ENCODE measurements at places on chromosomes 3 and 15.

DNA sequence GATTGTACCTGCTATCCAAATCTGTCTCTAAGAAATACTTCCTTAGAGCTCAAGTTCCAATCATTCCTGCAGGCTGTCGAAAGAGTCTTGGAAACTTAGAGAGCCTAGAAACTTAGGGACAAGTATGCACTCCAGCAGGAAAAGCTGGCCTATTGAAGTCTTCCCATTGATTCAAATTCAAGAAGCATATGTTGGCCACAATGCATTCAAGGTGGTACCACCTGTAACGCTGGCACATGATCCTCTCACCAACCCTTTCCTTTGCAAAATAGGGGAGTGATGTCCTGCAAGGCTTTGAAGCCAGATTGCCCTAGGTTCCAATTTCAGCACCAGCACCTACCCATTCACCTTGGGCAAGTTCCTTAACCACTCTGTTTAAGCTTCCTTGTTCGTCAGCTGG is 6.0 kb downstream of the ADAMTS9 start:
- DNase-seq = no peak

GRCh38 chr15:31328969-31329639 is 2.5 kb downstream of the KLF13 start:
- DNase-seq = no peak

DNA sequence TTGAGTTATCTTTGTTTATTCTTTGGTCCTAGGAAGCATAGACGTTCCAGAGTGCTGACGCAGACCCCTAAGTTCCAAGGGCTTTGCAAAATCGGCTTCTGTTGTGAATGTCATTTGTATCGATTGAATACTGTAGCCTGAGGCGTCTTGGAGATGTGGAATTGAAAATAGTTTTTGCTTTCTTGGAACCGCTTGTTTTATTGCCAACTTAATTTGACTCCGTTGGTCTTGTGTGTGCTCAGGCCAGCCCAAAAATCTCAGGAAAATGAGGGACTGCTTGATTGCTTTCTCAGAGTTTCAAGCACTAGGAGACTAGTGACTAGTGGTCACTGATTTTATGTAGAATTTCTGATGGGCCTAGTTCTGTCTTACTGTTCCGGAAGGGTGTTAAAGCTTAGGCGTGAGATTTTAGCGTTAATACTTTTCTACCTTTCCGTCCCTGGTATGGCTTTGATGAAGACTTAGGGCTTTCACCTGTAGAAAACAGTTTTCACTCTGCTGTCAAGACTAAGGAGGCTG is 263 bp upstream of the UTS2B start:
- DNase-seq = peak; percentile 74

DNA sequence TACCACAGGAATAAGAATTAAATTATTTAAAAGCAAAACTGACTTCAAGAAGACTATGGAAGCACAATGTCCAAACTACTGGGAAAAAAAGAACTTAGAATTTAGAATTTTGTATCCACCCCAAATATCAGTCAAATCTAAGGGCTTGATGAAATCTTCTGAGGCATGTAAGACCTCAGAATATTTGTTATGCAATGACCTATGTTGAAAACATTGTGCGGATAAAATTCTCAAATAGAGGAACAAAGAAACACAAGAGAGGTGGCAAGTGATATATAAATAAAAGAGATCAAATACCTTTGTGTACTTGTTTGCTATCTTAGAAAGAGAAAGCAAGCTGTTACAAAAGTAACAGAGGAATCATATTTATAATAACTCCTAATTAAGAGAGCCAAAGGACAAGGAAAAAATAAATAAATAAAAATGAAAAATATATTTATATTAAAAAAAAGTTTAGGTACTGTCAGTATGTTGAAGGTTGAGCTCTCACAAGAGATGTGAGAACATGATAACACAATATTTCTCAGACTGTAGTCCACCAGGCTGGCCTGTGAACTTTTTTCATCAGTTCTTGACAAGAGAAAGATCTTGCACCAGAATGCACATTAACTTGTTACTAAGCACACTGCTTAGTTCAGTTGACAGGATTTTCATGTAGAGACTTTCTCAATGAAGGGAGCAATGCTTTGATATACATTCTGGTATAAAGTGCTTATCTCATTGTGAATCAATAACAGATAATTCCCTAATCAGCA is 50.0 kb downstream of the CPA3 start:
- DNase-seq = no peak

GRCh38 chr15:79051941-79052731 is 38.4 kb downstream of the RASGRF1 start:
- no peak for DNase-seq

DNA sequence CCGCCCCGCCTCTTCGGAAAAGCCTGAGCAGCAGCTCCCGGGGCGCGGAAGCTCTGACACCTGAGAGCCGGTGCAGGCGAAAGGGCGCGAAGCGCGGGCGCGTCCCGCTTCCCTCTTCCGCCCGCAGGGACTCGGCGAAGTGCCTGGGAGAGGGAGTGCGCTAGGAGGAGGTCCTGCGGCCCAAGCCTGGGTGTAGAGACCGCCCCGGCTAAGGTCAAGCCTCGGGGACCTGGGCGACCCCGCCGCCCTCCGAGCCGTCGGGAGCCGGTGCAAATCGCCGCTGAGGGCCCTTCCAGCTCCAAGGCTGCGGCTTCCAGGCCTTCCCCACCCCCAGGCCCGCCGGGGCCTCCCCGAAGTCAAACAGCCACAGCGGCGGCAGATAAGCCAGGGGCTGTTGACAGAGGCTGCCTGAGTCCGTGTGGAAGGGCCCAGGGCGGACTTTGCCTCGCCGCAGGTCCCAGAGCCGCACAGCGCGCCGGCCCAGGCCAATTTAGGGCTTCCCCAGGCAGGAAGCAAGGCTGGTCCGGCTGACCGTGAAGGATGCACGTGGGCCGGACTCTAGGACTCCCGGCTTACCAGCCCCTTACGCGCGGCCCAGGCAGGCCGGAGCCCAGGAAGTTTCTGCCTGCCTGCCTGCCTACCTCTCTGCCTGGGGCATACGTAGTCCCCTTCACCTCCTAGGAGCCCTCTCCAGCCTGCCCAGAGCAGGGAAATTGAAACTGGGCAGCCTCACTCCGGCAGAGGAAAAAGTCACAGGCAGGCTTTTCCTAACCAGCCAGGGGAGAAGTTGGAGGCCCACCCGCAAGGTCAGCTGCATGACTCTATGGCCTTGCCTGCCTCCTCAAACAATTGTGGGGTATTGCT is 2.3 kb downstream of the ITPKA start:
- DNase-seq = no peak

- DNase-seq = no peak
Observed at GRCh38 chr15:33028495-33028894, 166.0 kb downstream of the FMN1 start.

DNA sequence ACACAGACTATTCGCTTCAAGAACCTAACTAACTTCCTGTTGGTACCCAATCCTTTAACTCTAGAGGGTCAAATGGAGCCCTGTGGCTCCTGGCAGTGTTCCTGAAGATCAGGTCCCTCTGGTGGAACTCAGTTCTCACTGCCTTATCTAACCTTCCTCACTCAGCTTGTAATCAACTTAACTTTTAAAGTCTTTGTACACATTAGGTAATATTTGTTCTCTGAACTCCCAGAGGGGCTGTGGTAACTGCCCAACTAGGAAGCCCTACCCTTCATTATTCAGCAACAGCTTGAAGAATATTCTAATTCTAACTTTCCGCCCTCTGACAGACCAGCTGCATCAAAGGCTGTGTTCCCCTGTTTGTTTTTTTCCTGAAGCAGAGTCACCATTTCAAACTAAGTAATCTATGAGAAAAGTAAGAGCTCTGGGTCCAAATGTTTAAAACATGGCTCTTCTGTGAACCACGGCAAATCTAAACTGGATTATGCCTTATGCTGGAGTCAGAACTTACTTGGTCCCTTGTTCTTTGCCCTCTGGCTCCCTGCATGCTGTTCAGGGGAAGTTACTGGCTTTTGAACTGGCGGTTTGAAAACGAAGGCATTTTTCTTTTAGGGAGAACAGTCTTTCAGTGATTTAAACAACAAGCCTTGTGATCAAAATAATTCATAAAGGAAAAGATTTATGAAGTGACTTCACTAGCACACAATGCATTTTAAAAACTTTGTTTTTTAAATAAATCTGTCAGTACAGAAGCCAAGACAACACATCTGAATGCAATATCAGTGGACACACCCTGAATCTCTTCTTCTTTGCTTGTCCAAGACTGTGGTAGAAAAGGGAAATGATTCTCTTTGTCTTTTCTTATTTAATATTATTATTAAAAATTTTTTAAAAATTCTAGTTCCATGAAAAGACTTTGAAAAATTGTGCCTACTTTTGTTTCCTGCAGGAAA is 365.6 kb downstream of the TIGIT start:
- DNase-seq = no peak

DNA sequence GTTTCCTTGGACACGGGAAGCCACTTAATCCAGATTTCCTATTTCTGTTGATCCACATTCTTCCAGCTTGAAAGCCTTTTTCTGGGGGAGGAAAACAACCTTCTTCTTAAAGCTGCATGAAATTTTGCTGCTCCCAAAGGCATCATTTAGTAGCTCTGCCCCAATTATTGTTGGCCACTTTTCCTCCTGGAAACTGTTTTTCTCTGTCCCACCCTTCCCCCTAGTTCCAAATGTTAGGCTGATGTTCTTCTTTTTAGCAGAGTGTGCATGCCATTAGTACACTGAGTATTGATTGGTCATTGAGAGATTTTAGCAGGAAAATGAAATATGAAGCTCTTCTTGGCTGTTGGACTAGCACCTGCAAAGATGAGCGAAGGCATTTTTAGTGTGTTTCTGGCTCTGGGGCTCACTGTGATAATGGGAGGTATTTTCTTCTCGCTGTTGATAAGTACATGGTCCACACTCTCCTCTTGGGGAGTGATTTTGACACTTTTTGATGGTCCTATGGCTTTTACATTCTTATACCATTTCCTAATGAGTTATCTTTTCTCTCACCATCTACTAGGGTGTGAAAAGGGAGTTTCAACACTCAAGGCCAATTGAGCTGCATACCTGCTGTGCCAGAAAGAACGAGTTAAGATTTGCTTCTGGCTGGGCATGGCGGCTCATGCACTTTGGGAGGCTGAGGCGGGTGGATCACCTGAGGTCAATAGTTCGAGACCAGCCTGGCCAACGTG is 200.5 kb downstream of the PTPRG start:
- DNase-seq = no peak

- no peak for DNase-seq
Observed at GRCh38 chr3:56974247-56974930, 86.1 kb upstream of the SPATA12 start.

DNA sequence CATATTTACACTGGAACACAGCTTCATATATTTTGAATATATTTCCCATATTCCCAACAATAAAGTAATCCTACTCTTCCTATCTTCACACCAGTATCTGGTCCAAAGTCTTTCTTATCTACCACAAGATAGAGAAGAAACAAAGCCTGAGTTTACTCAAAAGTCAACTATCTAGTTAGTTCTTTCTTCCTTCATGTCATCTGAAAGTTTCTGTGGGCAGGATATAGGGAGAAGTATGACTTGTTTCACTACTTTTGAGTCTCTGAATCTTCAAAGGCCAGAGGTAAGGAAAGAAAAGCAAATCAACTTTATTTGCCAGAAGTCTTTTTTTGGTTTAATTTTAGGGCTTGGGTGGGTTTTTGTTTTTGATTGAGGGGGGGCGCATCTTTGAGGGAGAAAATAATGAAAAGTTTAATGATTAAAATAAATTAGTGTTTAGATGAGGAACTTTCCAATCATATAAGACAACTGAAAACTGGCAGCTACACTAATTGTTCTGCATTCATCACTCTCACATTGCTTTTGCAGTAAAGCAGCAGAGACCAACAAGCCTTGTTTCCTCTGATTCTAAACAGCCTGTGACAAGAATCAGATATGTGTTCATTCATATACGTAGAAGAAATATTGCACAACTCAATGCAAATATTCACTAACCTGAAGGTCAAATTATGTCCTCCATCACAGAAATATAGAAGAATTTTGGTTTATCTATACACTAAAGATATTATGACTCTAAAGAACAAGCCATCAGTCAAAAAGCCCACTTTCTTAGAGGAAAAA is 421.4 kb downstream of the SHQ1 start:
- DNase-seq = no peak

- peak; percentile 37 for DNase-seq
Observed at GRCh38 chr3:105538483-105538882, 171.8 kb downstream of the ALCAM start.

DNA sequence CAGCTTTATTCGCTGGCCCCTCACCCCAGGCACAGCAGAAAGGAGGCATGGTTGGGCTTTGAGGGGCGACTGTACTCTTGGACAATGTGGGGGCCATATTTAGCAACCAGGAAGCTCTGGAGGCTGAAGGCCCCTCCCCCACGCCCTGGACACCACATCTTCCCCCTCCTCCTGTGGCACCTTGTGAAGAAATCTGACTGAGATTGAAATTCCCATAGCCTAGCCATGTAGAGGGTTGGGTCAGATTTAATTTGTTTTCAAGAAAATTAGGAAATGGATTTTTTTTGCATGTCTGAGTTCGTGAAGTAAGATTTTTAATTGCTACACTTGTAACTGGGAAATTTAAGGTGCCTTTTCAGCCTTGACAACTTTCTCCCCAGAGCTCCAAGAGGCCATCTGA is 24.5 kb downstream of the FSD2 start:
- DNase-seq = no peak

DNA sequence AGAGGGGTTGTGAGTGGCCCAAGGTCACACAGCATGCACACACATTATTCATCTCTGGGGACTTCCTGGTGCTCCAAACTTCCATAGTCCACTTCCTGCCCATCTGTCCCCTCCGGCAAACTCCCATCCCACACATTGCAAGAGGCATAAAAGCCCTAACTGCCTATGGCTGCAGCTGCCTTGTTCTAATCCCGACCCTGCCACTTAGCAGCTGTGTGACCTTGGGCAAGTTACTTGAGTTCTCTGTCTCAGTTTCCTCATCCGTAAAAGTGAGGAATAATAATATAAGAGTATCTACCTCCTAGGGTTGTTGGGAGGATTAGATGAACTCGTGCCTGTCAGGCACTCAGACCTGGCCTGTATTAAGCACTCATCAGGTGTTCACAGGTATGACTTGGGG is 84.2 kb downstream of the SMAD6 start:
- no peak for DNase-seq

DNA sequence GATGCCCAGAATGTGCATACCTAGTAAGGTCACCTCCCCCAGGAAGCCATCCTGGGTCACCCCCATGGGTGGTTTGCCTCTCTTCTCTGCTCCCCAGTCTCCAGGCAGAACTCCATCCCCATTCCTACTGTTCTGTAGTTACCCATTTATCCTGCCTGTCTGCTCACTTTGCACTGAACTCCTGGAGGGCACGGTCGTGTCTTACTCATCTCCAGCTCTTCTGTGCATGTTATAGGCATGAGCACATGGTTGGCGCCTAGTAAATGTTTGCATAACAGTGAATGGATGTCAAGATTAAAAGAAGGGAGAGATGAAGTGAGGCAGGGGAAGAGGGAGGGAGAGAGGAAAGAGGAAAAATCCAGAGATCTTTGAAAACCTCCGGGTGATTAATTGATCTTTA is 208.4 kb upstream of the TRIM42 start:
- DNase-seq = no peak

DNA sequence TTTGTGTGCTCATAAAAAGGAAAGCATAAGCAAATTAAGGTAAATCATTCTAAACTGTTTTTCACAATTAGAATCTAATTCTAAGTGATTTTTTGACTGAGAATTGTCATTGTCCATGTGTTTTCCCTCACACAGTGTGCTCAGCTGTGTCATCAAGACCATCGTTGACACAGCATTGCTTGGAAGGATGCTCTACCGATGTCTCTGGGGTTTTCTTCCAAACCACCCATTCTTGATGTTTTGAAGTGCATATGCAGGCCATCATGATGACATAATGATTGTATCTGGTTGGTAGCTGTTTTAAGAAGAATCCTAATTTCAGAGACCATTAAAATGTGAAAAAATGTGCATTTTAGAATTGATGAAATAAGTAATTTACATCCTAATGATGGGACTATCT is 347.9 kb downstream of the RBMS3 start:
- no peak for DNase-seq
